PC-9 (cell line): ENCODE measurements at places on chromosomes 12 and 14. TPM values are rescaled to one million over a fixed set of nuclear protein-coding genes. Genes with fewer than 3 reads are reported as not detected.

KCNH5 gene
- total RNA-seq, result 1.4 TPM in 2 replicates

FAM90A1 gene
- total RNA-seq, result 1.6 and 1.7 TPM in 2 replicates

GSC gene
- not detected in 2 replicates for total RNA-seq

OR6C4 gene
- not detected in 2 replicates for total RNA-seq

ACOT6 gene
- total RNA-seq, result not detected in 2 replicates

PTHLH gene
- 1.6 and 1.9 TPM in 2 replicates for total RNA-seq

ITPR2 gene
- total RNA-seq, result 16.2 and 26.0 TPM in 2 replicates

ETV6 gene
- total RNA-seq, result 52.1 and 62.8 TPM in 2 replicates

SMCO2 gene
- 1.9 and 3.7 TPM in 2 replicates for total RNA-seq

GZMH gene
- not detected in 2 replicates for total RNA-seq

MYL2 gene
- not detected in 2 replicates for total RNA-seq

PLEK2 gene
- total RNA-seq, result 32.7 and 46.0 TPM in 2 replicates

FZD10 gene
- total RNA-seq, result not detected in 2 replicates
